Stimulated activated CD4-positive, alpha-beta T cell treated with anti-CD3 and anti-CD28 coated beads, Interleukin-4, amount 100 ng/mL, for 1 hour (primary cell): ENCODE measurements at places on chromosomes 13 and 19.
A peak's percentile ranks its signal among the peaks of the same experiment; 100 is the strongest.

DNA sequence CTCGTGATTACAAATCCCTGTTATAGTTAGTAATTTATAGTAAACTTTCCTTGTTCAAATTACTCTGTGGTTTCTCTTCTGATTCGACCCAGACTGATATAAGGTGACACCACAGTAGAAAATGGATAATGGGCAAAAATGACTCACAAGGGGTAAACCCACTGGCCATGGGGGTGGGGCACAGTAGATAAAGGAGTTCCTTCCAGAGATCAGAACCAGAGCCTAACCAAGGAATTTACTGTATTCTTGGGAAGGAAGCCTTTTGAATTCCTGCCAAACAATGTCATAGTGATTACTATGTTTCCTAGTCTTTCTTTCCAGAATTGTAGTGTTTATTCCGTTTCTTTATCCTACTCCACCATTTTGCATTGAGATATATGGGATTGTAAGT lies 21.9 kb downstream of the MIR17HG start:
- DNase-seq = peak; percentile 34

- DNase-seq = no peak
These were observed 550.8 kb upstream of the SLITRK1 start for GRCh38 chr13:84433024-84433423.

- no peak for DNase-seq
These were observed 6.4 kb downstream of the LTBP4 start for GRCh38 chr19:40607311-40608239.

DNA sequence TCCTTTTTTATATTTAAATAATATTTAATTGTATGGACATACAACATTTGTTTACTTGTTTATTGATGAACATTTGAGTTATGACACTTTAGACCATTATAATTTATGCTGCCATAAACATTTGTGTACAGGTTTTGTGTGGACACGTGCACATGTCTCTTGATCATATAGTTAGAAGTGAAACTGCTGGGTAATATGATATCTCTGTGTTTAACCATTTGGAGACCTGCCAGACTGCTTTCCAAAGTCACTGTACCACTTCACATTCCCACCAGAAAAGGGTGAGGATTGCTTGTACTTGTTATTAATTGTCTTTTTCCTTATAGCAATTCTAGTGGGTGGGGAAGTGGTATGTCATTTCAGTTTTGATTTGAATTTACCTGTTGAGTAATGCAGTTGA lies 145.6 kb upstream of the KLHL1 start:
- no peak for DNase-seq

GRCh38 chr19:5897189-5897969 lies 6.2 kb downstream of the NDUFA11 start:
- DNase-seq = no peak

DNA sequence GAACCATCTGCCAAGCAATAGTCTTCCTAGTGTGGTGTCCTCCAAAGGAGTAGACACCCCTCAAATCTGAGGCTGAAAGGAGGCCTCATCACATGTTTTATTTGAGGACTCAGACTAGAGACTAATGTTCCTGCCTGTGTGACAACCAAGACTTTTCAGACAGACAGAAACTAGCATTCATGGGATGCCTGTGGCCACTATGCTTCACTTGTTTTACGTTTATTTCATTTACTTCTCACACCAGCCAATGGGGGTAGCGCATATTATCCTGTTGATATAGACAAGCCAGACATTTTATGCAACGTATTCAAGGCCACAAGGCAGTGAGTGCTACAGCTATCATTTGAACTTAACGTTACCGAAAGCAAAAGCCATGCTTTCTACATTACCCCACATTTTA lies 391.7 kb upstream of the HTR2A start:
- DNase-seq = no peak

DNA sequence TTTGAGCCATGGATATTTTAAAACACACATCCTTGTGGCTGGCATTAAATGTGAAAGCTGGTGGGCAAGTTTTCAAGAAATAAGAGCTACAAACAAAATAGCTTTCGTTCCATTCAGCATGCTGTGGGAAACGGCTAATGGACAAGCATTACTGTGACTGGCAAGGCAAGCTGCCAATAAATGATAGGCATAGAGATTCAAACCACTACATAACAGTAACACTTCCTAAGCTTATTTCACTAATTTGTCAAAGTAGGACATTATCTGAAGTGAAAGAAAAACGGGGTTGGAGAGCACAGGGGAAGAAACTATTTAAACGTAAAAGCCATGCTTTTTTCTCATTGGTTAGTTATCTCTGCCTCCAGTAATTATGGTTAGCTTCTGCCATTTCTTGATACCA lies 26.0 kb downstream of the OBI1 start:
- DNase-seq = no peak

DNA sequence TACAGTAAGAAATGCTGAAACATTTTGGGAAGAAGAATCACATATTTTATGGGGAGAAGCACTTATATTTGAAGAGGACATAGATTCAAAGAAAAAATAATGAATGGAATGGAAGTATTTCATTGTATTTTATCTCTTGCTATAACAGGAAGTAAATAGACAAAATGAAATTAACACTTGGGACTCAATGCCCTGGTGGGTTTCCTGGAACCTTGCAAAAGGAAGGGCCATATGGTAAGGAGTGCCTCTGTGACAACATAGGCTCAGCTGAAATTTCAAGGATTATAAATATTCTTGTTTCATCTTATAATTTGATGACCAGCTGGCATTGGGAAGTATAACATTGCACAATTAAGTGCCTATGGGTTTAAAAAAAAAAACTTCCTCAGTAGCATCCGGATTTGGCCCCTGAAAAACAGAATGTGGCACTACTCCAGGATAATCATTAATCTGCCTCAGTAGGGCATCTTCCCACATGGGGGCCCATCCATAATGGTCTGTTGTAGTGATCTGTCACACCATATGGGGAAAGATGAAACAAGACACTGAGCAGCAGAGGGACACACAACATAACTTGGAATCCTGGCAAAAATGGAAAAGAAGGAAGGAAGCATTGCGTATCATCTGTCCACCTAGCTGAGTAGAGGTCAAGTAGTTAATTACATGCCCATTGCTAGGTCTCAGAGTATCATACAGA lies 321.6 kb downstream of the NDFIP2 start:
- no peak for DNase-seq

- no peak for DNase-seq
These were observed 8.3 kb downstream of the COL4A1 start for GRCh38 chr13:110298505-110299282.

DNA sequence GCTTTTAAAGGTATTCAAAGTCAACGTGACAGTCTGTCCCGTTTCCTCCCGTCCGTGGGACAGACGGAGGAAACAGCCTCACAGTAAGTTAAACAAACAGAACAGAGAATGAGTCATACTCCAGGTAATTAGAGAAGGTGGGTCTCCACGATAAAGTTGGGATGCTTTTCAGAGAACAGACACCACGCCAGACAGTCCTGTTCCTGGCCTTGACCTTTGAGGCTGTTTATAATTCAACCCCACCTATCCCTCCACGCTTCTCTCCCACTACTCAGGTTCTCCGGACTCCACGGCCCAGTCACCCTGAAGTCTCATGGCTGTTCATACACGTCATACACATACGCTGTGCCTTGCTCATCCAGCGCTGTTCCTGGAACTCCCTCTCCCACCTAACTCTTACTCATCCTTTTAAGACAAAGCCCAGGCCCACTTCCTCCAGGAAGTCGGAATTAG lies 42.5 kb downstream of the ARHGEF18 start:
- no peak for DNase-seq

DNA sequence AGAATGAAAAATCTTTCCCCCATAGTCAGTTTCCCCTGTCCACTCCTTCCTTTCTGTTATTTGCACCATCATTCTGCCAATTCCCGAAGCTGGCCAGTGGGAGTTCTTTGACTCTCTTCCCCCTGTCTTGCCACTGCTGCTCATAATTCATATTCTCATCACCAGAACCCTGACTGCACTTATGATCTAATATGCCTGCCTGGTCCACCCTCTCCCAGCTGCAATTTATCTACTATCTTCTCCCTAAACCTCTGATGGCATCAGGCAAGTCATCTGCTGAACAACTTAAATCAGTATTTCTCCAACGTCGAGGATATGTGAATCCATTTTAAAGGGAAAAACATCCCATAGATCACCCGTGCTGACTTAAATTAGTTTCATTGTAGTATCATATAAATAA lies 458.0 kb upstream of the GPC6 start:
- no peak for DNase-seq

DNA sequence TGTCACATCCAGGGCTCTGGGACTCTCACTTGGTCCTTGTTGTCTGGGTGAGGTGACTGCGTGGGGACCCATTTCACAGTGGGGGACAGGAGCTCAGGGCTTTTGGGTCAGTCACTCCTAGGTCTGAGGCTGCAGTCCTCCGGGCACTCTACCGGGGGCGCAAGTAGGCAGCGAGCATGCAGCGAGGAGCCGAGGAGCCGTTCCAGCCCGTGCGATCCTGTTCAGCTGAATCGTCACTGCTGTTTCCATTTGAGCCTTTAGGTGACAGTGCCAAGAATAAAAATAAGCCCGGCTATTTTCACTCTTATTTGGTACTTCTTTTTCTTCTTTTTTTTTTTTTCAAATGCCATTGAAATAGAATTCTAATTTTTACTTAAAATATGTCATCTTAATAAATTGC lies 126.5 kb downstream of the ZNF536 start:
- no peak for DNase-seq

DNA sequence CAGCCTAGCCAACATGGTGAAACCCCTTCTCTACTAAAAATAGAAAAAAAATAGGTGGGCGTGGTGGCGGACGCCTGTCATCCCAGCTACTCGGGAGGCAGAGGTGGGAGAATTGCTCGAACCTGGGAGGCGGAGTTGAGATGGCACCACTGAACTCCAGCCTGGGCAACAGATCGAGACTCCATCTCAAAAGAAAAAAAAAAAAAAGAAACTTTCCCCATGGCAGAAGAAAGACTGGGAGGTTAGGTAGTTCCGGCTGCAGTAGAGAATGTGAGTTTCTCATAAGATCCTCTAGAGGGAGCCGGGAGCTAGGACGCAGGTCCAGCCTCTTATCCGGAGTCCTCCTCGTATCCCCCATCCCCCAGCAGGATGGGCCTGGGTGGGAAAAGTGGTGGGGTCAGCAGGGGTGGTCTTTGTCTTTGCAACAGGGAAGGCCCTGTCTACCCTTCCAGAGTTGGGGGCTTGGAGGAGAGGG lies 13.2 kb upstream of the CREB3L3 start:
- DNase-seq = no peak

DNA sequence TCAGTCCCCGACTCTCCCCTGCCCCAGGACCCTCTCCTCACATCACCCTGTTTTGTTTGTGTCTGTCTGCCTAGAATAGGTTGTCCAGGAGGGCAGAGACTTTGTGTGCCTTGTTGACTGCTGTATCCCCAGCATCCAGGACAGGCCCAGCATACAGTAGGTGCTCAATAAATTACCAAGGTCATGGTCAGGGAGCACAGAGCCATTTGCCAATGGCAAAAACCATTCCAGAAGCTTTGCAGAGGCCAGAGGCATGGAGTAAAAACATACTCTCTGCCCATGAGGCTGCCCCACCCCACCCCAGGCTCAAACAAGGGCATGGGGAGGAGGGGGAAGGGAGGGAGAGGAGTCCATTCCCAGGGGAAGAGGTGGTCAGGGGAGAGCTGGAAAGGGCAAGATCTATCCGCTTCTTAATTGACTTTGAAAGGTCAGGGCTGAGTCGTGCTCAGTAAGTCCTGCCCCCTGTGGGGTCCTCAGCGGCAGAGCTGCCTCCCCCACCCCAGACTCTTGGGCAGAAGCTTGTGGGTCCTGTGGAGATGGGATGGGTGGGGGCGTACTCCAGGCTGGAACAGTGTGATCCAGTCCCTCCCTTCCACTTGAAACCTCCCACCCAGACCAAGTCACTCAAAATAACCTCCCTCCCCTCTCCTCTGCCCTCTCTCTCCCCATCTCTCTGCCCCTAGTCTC lies 4.4 kb downstream of the GPR4 start:
- DNase-seq = no peak

- no peak for DNase-seq
These were observed 7.6 kb downstream of the TMEM160 start for GRCh38 chr19:47040869-47041268.

DNA sequence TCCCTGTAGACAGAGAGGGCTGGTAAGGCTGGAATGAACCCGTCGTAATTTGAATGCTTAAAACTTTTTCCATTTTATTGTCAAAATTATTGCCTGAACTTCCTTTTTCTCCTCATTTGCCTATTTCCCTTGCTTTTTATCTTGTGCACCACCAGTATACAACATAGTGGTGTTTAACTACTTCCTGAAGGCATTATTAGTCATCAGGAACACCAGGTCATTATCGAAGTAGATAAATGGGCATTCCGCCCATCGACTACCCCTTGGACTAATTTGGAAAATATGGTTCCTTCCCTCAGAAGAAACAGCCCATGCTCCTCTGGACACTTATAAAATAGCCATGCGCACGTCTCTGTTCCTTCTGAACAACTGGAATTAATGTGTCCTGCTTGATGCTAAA lies 232.1 kb downstream of the TM9SF2 start:
- DNase-seq = no peak

DNA sequence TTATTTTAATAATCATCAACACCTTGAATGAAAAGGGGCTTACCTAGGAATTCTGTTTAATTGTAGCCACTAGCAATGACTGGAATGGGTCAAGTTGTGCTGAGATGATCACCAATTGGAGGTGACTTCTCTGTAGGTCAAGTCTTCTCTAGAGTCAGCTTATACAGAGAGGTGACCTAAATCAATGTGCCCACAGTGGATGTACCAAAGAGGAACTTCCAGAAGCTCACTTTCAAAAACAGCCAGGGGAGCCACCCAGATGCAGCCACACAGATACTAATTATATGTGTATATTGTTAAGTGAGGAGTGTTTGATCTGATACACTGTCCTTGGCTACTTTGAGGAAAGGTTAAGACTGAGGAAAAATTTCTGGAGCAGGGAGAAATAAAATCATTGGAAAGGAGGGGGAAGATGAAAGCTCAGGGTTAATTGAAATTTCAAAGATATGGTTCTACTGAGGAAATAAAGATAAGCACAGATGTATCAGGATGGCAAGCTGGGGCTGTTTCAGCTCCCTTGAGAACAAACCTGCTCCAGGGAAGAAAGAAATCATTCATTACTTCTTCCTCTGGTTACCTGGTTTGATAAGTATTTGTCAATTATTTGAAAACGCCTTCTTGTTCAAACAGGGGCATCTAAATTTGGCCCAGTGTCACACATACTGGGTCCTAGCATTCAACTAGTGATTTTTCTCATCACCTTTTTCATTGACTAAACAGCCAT lies 5.1 kb downstream of the GPR183 start:
- no peak for DNase-seq

GRCh38 chr13:109228211-109228610 lies 558.2 kb downstream of the IRS2 start:
- no peak for DNase-seq

DNA sequence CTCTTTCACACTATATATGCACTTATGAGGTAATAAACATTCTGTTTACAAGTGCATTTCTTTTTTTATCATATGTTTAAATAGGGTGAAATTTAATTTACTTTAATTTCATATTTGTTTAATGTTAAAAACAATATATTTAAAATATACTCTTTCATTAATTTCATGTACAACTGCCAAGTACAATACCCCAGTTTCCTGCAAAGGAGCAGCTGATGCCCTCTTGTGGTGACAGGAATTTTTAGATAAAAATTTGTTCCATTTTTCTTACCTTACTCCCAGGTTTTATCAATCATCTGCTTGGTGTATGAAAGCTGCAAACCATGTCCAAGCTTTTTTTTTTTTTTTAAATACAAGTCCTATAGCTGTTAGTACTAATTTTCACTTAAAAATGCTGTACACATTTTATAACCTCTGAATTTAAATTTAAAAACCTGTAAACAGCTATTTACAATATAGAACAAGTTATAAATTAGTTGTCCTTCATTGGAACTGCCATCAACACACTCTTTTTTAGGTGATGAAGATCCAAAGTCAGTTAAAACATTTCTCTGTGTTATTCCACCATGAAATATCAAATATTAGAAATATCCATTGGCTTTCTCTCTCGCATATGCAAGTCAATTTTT lies 4.9 kb downstream of the PCDH20 start:
- no peak for DNase-seq
